ENCODE measurements at places on chromosomes 7 and 10.

- DNase-seq, result no peak
Measured at GRCh38 chr10:48291190-48291589, 15.3 kb upstream of the MAPK8 start.

DNA sequence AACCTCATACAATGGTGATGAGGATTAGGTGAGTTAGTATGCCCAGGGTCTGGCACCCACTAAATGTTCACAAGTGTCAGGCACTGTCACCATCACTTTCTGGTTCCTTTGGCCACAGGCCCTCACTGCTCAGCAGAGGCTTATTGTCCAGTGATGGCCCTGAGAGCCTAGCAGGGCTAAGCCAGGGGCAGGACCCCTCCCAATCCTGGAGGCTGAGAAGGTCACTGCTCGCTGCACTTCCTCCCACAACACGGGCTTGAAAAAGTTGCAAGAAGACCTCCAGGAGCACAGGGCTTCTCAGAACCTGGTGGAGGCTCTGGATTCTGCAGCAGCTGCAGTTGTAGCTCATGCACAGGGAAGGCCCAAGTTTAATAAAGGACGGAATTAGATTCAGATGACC lies 48.1 kb downstream of the DRGX start:
- DNase-seq, result no peak

DNA sequence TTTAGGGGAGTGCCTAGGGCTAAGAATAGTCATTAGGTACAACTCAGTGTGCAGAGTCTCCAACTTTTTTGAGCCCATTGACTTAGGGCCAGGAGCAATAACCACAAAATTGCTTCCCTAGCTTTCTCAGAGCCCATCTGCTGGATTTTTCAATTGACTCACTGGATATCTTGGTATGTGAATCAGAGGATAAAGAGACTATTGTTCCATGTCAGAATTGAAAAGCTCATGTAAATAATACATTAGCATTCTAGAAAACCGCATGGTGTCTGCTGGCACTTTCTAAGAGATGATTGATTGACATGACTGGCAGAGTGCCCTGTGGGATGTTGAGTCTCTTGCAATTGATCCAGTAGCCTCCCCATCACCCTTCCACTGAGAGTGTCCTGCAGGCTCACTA lies 246.2 kb downstream of the CCDC7 start:
- no peak for DNase-seq

- no peak for DNase-seq
Measured at GRCh38 chr7:86786376-86786775, 142.7 kb downstream of the GRM3 start.

GRCh38 chr10:93629647-93630305 lies 17.4 kb downstream of the PDE6C start:
- DNase-seq, result no peak
